ENCODE measurements at places on chromosomes 2 and 18.

GRCh38 chr2:159009940-159010339 lies 41.5 kb downstream of the TANC1 start:
- DNase-seq = no peak

GRCh38 chr2:166372046-166372445 lies 3.7 kb downstream of the SCN9A start:
- no peak for DNase-seq

- no peak for DNase-seq
Observed at GRCh38 chr2:165469417-165469816, at the start of gene CSRNP3. TSS of gene CSRNP3 (plus strand) at chr2:165469698. CDS start at chr2:165595066, 125,368 bp downstream.

DNA sequence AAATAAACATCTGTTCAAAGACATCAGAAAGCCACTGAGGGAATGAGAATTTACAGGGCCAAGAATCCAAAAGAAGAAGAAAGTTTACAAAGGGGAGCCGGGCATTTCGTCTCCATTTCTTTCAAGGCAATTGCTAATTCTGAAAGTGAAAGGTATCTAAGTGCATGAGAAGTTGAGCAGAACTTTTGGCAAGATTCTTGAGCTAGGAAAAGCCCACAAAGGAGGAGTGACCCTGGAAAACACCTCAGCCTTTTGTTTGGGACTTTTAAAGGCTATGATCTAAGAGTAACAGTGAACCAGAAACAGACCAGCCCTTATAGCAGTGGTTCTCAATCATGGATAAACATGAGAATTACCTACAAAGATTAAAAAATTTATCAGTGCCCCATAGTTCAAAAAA lies 87.4 kb downstream of the MDH1 start:
- no peak for DNase-seq

DNA sequence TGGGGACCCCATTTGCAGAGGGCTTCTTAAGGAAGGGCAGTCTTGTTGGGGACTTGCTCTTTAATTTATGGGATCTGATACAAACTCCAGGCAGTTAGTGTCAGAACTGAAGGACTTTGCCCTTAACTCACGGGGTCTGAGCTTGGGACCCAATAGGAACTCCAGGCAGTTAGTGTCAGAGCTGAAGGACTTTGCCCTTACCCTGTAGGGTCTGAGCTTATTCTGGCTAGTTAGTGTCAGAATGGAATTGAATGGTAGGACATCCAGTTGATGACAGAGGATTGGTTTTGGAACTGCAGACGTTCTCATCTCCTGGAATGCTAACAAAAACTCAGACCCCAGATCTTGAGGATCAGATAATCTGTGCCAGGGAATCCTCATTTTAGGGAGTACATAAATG lies 256.9 kb upstream of the COPS8 start:
- DNase-seq = no peak

GRCh38 chr18:32328379-32328778 lies 138.5 kb downstream of the MEP1B start:
- no peak for DNase-seq

GRCh38 chr2:31141443-31142085 lies 3.3 kb upstream of the GALNT14 start:
- no peak for DNase-seq

- DNase-seq = no peak
Observed at GRCh38 chr2:219713110-219713509, 85.7 kb downstream of the SLC4A3 start.

GRCh38 chr2:181022652-181023051 lies 42.2 kb downstream of the UBE2E3 start:
- DNase-seq = no peak

- DNase-seq = no peak
Observed at GRCh38 chr2:164275659-164276058, 345.6 kb downstream of the GRB14 start.

- no peak for DNase-seq
Observed at GRCh38 chr2:154591294-154591820, 107.1 kb upstream of the KCNJ3 start.

DNA sequence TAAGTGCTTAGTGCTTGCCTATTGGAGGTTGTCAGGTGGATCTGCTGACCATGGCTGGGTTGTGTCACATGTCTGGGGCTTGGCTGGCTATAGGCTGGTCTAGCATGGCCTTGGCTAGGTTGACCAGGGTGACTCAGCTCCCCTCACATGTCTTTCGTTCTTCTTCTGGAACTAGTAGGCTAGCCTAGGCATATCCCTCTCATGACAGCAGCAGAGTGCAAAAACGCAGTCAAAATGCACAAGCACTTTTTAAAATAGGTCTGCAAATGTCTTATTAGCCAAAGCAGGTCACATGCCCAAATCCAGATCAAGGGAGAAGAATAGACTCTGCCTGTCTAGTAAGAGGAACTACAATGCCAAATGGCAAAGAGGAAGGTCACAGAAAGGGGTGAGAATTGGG lies 179.7 kb upstream of the ACVR2A start:
- DNase-seq = no peak

DNA sequence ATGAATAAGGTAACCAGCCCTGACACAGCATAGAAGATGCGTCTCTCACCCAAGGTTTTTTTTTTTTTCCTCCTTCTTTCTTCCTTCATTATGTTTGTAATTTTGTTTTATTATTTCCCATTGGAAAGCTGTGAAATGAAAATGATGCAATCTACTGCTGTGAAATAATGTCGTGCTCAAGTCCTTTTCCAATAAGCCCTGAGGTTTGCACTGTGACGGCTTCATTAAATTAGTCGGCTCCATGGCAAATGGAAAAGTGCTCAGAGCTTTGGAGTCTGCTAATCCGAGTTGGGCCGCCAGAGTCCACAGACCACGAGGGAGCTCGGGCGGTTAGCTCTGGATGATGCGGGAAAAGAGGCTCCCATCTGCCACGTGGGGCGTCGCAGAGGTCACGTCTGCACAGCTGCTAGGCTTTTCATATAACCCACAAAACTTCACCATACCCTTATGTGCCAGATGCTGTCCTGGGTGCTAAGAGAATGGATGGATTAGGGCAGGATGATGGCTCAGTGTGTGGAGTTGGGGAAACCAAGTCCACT lies 92.3 kb upstream of the CAPN13 start:
- no peak for DNase-seq

DNA sequence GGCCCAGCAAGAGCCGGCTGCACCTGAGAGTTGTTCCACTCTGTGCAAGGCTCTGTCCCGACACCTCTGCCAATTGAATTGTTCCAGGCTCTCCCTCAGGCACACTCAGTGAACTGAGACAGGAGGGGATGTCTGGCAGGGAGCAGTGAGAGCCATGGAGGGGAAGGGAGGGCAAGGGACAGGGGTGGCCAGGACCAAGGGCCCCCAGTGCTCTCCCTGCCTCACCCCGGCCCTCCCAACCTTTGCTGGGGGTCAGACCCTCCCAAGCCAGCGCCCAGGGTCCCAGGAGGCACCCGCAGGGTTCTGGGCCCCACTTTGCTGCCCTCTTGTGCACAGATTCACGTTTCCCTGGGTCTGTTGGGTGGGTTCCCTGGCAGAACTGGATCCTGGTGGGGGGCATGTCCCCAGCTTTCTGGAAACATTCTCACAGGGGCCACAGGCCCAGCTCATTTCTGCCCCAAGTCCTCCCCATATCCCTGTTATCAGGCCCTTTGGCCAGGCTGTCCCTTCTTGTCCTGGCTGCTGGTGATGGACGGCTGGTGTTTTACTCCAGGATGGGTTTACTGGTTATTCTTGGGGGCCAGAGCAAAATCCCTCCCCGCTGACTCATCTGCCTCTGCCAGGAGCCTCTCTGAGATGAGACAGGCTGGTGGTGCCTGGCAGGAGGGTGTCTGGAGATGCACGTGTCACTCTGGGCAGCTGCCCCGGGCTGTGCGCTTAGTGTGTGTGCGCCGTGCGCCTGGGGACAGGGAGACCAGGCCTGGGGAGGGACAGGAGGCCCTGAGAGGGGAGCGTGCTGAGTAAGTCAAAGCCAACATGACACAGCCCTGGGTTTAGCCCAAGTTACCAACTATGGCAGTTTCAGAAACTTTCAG lies 136.5 kb upstream of the CTDP1 start:
- no peak for DNase-seq

- DNase-seq = no peak
Observed at GRCh38 chr2:158633261-158633660, 161.9 kb upstream of the DAPL1 start.

GRCh38 chr2:52343706-52344266 lies 1311.9 kb upstream of the NRXN1 start:
- DNase-seq = no peak

DNA sequence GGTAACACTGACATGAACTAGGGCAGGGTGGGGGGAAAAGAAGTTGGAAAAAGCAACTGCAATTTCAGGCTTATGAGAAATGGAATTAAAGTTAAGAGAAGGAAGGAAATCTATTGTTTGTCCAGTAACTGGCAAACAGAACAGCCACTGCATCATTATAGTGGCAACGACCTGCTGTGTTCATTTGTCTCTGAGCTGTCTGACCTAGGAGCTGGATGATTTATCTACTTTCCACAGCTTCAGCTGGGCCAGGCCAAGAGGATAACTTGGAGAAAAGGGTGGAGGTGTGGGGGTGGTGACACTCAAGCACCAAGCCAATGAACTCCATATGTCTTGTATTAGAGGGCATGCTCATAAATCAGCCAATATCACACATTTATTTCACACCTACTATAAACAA lies 291.5 kb upstream of the KLHL29 start:
- DNase-seq = no peak

DNA sequence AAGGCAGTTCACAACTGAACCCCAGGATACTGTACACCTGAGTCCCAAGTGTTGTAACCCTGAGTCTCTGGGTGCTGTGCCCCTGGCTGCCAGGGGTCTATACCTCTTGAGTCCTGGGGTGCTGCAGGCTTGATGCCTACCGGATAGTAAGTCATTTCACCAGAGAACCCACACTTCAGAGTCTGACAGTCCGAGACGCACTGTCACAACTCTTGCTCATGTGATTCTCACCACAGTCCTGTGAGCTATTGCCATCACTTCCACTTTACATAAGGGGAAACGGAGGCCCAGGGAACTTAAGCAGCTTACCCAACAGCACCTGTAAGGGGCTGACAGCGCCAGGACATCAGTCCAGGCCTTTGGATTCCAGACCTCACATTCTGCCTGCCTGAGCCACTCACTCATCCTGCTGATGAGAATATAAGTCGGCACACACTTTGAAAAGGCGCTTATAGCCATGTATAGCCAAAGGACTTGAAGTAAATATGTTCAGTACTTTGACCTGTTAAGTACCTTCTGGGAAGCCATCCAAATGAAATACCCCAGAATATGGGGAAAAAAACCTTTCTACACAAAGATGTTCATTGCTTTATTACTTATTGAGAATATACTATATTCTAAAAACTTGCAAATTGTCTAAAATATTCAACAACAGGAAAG lies 180.7 kb upstream of the ID2 start:
- no peak for DNase-seq

GRCh38 chr18:59927246-59927825 lies 27.5 kb downstream of the PMAIP1 start:
- no peak for DNase-seq

GRCh38 chr2:99507937-99508818 lies 18.4 kb upstream of the REV1 start:
- DNase-seq = no peak

- no peak for DNase-seq
Observed at GRCh38 chr2:37394796-37395555, 50.5 kb downstream of the QPCT start.

DNA sequence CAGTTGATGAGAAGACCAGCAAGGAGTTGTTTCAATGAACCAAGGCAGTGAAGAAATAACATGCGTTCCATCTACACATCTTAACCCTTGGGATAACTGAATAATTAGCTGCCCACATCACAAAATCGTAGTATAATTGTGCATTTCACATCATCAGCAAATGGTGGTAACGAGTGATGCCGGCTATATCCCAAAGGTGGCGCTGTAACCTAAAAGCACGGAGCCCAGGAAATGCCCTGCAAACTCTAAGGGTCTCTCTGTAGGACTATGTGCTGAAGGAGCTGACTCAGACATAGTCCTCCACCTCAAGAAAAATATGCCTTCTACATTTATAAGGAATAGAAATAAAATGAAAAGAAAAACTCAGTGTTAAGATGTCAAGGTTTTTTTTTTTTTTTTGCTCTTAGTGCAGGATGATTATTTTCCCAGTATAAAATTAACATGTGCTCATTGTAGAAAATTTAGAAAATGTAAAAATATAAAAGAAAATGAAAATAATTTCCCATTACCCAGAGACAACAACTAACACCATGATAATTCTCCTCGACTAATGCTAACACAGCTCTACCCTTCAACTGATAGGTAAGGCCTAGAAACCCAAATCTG lies 23.1 kb upstream of the DSG3 start:
- DNase-seq = no peak

- DNase-seq = no peak
Observed at GRCh38 chr18:36149514-36150289, 20.0 kb downstream of the ELP2 start.

DNA sequence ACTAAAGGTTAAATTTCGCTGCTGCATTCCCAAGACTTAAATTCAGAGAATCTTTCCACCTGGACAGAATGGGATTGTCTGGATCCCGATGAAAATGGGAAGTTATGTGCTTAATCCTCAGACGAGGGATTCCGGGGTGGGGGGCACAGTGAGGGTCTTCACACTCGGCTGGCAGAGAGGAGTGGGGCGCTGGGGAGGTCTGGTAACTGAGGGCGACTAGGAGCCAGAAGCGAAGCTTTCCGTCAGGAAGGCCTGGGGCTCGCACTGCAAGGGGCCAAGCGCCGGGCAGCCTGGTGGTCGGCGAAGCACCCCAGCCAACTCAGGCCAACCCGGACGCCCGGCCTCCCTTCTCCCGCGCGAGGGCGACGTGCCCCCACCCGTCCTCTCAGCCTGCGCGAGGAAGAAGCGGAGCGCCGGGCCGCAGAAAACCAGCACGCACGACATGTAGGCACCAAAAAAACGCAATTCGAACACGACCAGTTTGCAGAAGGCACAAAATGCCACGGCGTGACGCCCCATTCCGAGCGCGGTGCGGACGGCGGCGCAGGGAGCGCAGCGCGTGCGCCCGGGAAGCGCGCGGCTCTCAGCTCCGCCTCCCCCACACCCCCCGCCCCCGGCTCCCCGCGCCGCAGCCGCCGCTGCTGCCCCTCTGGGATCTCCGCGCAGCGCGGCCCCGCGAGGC lies 188.1 kb downstream of the ZEB2 start:
- DNase-seq = no peak

DNA sequence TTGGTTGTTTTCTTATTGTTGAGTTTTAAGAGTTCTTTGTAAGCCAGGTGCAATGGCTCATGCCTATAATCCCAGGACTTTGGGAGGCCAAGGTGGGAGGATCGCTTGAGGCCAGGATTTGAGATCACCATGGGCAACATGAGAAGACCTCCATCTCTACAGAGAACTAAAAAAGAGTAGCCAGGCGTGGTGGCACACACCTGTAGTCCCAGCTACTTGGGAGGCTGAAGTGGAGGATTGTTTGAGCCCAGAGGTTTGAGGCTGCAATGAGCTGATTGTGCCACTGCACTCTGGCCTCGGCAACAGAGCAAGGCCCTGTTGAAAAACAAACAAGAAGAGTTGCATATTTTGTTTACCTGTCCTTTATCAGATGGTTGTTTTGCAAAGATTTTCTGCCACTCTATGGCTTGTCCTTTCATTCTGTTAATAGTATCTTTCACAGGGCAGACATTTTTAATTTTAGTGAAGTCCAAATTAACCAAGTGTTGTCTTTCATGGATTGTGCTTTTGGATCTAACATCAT lies 46.2 kb downstream of the UGGT1 start:
- no peak for DNase-seq

GRCh38 chr2:172361840-172362239 lies 65.5 kb upstream of the ITGA6 start:
- no peak for DNase-seq

- no peak for DNase-seq
Observed at GRCh38 chr2:157631861-157632260, 3.2 kb upstream of the ACVR1C start.

- no peak for DNase-seq
Observed at GRCh38 chr2:16088035-16088801, 147.9 kb downstream of the MYCN start.
